ENCODE measurements at places on chromosomes 11 and 22.

GRCh38 chr11:44943118-44943517 is 7.6 kb downstream of the TP53I11 start:
- no peak for DNase-seq

- no peak for DNase-seq
Measured at GRCh38 chr22:17475318-17476230, 87.7 kb upstream of the SLC25A18 start.

DNA sequence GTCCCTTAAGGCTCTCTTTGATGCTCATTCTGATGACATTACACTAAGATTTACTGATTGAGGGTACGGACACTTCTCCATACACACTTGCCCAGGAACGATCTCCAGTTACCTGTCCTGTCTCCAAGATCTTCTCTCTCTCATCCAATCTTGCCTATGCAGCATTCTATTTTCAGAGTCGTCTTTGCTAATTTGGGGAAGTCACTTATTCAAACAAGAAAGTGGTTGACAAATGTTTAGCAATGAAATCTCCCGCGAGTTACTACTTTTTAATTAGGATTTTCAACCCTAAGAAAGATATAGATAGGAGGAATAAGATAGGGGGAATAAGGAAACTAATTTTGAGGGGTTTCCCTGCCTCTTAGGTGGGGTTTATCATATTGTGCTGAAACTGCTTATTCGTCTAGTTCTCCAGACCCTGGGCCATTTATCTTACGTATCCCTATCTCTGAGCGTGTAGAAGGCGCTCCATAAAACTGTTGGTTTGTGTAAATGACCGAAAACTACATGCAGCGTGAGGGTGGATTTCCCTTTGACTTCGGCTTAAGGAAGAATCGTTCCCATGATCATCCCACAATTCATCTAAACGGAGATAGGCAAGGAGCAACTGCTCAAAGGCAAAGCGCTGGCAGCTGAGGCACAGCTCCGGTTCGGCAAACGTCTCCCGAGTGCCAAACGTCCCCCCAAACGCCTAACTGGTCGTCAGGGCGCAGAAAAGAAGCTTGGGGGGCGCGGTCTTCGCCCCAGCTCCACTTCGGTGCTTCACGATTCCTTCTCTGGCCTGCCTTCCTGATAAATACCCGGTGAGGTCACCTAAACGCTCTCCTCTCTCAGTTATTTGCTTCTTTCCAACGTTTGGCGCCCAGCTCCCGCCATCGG is 804 bp downstream of the APIP start:
- peak; percentile 2 for DNase-seq

GRCh38 chr11:64533501-64533900 is 57.5 kb upstream of the SLC22A12 start:
- no peak for DNase-seq

GRCh38 chr22:25702040-25702439 is 39.9 kb upstream of the MYO18B start:
- no peak for DNase-seq

- DNase-seq, result no peak
Measured at GRCh38 chr22:39364714-39365491, 15.1 kb downstream of the SYNGR1 start.

DNA sequence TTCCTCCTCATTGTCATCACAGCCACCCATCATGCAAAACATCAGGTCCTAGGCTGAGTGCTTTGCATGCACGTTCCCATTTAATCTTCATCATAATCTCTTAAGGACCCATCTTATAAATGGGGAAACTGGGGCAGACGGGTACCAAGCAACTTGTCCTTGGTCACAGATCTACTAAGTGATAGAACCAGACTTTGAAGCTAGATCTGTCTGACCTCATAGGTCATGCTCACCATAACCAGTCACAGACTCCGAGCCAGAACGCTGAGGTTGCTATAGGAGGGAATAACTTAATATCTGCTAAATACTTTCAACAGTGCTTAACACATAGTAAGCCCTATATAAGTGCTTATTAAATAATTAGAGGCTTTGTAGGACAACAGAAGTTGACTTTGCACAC is 37.7 kb downstream of the POU2AF3 start:
- DNase-seq, result no peak

GRCh38 chr11:95361180-95361579 is 130.2 kb upstream of the SESN3 start:
- no peak for DNase-seq

- no peak for DNase-seq
Measured at GRCh38 chr11:130137999-130138398, 21.6 kb upstream of the ST14 start.

- no peak for DNase-seq
Measured at GRCh38 chr11:121521145-121522042, 68.6 kb upstream of the SORL1-AS1 start.

GRCh38 chr22:32475468-32476010 is 928 bp downstream of the FBXO7 start:
- DNase-seq, result peak; percentile 30

GRCh38 chr11:40054631-40055030 is 1404.8 kb downstream of the LRRC4C start:
- DNase-seq, result no peak

DNA sequence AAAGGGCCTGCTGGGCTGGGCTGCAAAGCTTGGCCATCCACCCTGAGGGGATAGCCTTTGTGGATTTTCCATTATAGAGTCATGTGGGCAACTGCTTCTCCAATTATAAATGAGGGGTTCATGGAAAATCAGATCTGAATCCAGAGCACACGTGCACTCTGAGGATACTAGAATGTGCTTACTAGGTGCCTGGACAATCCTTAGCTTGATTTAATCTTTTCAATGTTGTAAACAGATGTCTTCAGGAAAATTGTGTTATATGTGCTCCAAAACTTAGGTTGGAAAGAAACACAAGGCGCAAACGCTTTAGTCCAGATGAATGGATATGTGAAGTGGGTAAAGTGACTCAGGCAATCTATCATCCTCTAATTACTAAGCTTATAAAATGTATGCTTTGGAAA is 92.0 kb downstream of the SLC17A6 start:
- no peak for DNase-seq

- no peak for DNase-seq
Measured at GRCh38 chr11:985848-986247, 50.7 kb downstream of the MUC6 start.

DNA sequence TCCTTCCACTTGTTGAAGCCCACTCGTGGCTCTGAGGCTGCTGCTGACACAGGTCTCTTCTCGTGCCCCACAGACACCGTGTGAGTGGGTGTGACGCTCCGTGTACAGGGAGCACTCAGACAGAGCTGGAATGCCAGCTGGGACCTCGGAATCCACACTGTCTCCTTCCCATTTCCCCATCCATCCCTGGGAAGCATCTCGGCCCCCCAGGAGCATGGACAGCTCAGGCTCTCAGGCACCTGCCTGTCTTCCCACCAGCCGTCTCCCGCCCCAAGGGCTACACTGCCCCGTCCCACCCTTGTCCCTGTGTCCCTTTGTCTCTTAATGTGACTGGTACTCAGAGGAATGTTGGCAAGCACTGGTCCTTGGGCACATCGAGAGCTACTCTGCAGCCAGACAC is 63.8 kb downstream of the ARHGAP8 start:
- DNase-seq, result no peak

DNA sequence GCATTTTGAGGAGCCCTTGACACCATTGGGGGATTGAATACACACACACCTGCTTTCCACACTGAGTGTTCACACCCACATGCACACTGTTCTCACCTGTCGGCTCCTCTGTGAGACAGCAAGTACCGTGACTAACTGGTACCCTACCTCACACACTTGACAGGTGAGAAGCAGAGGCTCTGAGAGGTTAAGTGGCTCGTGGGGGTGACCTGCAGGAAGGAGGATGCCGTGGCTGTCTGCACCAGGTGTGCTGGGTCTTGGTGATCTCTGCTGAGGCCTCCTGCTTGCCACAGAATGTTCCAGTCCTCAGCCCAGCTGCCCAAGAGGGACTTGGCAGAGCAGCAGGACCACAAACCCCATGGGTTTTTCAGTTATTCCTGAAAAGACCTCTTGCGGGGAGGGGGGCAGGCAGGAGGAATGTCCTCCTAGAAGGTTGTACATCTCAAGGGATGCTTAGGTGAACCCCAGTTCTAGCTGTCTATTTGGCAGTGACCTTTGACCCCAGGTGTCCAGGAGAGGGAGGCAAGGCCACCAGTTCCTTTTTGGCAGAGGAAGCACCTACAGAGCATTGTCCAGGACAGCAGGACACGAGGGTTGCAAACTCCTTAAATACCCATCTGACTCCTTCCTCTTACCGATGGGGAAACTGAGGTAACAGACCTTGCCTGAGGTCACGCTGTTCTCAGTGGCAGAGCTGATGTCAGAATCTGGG is 66.0 kb downstream of the SHISAL1 start:
- no peak for DNase-seq

DNA sequence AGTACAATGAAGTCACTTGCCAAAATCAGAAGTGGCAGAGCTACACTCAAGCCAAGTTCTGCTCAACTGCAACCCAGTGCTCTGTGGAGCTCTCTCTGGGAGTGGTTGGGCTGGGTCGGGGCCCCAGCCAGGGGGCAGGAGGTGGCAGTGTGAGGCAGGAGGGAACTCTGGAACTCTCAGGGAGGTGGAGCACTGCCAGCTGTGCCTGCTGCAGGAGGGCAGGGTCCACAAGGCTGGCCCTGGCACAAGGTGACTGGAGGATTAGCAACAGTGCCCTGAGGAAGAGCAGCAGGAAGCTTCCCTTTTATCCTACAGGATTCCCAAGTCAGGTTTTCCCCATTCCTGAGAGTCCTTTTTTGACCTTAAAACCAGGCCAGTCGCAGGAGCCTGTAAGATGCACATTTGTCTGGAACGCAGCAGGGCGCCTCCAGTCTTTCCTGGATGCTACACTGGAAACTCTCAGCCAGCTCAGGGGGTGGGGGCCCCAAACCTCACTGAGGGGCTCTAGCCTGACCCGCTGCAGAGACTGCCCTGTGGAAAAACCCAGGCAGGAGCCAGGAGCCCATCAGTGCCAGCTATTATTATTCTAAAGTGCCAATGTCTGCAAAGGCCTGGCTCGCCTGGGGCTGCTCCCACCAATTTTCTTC is 31.8 kb downstream of the DKK3 start:
- no peak for DNase-seq

GRCh38 chr11:67120881-67121710 is 2.0 kb downstream of the KDM2A start:
- no peak for DNase-seq

DNA sequence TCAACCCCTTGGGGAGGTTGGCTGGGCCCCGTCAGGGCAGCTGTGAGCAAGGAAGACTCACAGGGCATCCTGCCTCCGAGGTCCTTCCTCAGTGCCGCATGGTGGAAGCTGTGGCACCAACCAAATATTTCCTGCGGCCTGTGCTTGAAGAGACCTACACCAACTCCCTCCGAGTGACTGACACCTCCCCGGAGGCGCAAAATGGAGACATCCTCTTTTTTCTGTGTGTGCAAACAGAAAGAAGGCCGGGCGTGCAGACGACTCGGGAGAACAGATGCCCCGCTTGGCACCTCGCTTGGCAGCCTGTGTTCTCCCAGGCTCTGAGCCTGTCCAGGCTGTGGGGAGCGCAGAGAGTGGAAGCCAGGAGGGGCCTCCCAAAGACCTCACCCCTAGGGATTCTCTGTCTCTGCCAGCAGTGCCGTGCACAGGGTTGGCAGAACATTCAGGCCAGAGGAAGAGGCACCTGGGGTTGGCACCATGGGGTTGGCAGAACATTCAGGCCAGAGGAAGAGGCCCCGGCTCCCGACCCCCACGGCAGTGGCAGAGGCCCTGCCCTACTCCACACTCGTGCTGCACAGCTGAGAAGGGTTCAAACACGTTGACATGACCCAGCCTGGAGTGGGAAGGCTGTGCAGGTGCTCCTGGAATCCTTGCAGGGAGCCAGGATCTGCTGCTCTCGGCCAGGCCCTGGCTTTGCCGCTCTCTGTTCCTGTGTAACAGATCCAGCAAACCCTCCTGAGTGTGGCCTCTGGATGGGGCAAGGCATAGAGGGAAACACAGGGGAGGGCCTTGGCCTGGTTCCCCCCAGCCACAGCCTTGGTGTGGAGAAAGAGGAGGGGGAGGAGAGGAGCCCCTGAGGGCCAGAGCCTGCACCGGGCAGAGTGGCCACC is 805.5 kb downstream of the BRD1 start:
- DNase-seq, result no peak

- no peak for DNase-seq
Measured at GRCh38 chr11:70032943-70033710, 45.0 kb upstream of the ANO1 start.

GRCh38 chr11:84642500-84642899 is 984.6 kb downstream of the DLG2 start:
- DNase-seq, result no peak

- DNase-seq, result no peak
Measured at GRCh38 chr11:66906061-66906733, 49.3 kb downstream of the LRFN4 start.

DNA sequence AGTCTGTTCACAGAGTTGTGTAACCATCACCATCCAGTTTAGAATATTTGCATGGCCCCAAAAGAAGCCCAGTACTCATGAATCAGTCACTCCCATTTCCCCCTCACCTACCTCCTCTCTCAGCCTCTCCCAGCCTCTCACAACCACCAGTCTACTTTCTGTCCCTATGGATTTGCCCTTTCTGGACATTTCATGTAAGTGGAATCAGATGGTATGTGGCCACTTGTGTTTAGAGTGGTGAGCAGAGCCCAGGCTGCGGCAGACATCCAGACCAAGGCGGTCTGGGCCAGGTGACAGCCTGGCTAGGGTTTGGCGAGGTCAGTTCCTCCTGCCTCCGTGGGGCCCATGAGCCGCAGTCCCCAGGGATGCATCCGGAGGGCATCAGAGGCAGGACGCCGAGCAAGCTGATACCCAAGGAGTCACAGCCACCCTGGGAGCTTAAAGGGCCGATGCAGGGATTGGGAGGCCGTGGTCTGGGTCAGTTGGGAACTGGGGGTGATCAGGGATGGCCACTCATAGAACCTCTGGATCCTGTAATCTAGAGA is 53.3 kb upstream of the CLDN5 start:
- no peak for DNase-seq

- no peak for DNase-seq
Measured at GRCh38 chr22:42787357-42787736, 66.7 kb upstream of the A4GALT start.

- DNase-seq, result no peak
Measured at GRCh38 chr22:24329453-24329852, 58.8 kb downstream of the SPECC1L start.

GRCh38 chr11:64299847-64300648 is at the start of gene CATSPERZ:
Gene CATSPERZ, plus strand, starts transcription at chr11:64300358. Its CDS starts 53 bp downstream, at chr11:64300411.
- DNase-seq, result no peak

- no peak for DNase-seq
Measured at GRCh38 chr22:49768077-49768910, 59.4 kb downstream of the BRD1 start.

DNA sequence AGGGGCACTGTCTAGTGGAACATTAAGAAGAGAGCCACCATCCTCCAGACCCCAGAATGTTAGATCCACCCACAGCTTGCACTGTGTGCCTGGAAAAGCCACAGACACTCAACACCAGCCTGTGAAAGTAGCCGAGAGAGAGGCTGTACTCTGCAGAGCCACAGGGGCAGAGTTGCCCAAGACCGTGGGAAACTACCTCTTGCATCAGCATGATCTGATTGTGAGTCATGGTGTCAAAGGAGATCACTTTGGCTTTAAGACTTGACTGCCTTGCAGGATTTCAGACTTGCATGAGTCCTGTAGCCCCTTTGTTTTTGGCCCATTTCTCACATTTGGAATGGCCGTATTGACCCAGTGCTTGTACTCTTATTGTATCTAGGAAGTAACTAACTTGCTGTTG is 115.9 kb upstream of the CCDC179 start:
- DNase-seq, result no peak

- peak; percentile 52 for DNase-seq
Measured at GRCh38 chr11:129992161-129992944, 10.3 kb downstream of the PRDM10 start.

Measured in CD4-positive, alpha-beta T cell treated with Interleukin-15 for 4 hours (primary cell).